ENCODE measurements at places on chromosomes 1 and 21.

GRCh38 chr1:241560146-241560848 lies 28.1 kb downstream of the KMO start:
- no peak for DNase-seq

DNA sequence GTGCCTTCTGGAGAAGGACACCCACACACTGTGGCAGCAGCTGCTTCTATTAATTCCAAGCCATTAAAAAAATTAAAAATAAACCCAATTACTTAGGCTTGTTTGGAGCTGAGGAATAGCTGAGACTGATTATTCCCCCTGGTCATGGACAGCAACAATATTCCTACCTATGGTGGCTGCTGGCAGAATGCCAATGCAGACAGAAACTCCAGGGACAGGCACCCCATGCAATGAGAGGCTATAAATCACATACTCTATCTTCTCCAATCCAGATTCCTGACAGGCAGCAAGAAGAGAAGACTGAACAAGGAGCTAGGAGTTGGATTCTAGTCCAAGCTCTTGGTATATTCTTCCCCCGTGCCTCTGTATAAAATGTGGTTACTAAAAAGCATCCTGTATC lies 275.4 kb upstream of the BEND5 start:
- no peak for DNase-seq

- peak; percentile 58 for DNase-seq
These were observed 3.1 kb downstream of the CHML start for GRCh38 chr1:241637046-241637590.

- DNase-seq = peak; percentile 86
These were observed at the start of gene AKT3 for GRCh38 chr1:243850202-243850451. Gene AKT3, minus strand, starts transcription at chr1:243850243. Its CDS starts 7,073 bp downstream, at chr1:243843170.

DNA sequence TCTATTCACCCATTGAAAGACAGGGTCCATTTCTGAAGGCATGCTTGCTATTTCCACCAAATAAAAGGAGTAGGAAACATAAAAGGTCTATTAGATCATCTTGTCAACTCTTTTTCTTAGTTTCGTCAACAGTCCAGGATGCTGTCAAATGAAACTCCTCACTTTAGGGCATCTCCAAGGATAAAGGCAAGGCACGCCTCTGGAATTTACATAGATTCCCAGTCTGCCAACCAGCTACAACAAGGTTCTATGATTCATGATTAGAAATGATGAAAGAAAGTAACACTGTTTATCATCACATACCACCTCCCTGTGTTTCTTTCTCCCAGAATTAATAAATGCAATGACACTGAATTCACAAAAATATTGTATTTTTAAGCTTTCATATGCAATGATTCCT lies 636.3 kb downstream of the LTN1 start:
- DNase-seq = no peak

DNA sequence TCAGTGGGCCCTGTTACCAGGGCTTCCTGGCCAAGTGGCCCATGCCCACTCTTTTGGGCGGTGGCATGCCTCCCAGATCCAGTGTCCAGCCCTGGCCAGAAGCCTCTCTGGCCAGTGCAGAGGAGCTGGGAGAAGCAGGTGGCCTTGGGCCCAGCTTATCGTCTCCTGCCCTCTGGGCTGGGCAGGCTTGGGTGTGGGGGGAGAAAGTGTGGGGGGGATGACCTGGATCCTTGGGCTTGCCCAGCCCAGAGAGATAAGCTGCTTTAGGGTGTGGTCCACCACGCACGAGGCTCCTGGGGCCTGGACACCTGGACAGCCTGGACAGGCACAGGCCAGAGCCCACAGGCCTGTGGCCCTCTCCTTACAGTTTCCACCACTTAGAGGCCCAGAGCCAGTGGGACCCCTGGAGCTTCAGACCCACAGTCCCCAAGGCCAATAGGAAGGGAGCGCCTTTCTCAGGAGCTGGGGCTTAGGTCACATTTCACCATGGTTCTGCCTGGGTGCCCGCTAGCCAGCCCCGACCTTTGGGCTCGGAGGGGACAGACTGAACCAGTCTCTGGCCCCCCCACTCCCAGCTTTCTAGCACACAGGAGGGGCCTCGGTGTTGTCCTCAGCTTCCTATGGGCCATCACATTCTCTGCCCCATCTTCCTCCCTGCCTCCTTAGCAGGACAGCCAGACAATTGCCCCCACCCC lies 1.8 kb downstream of the ESPN start:
- DNase-seq = no peak

GRCh38 chr1:226646026-226646869 lies 92.8 kb downstream of the ITPKB start:
- DNase-seq = no peak

DNA sequence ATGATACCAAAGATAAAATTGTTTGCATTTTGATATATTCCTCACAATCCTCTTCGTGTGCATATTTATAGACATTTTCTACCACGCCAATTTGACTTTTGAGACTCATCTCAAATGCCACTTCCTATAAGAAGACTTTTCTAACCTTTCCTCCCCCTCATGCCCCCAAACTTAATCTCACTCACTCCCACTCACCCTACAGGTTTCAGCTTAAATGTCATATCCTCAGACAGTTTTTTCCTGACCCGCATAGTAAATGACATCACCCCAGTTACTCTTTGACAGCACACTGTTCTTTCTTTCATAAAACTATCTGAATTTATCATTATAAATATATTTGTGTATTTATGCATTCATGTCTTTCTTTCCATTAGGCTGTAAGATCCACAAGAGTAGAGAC lies 29.6 kb upstream of the RGS8 start:
- DNase-seq = no peak

DNA sequence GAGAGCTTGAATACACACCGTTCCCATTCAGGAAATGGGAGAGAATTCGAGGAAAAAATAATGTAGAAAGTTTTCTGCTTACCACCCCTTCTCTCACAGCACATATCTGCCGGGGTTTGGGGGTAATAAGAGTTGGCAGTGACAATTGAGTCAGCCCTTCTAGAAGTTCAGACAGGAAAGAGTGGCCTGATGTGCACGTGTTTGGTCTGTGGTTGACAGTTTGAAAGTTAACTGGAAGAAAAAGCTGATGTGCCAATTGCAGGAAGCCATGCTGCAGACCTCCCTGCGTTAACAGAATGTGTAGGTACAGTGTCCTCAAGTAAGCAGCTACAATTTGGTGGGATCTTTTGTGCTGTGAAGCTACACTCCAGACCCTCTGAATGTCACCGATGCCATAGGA lies 50.9 kb downstream of the DHX9 start:
- DNase-seq = no peak

GRCh38 chr21:28832013-28832714 lies 160.5 kb downstream of the LTN1 start:
- peak; percentile 15 for DNase-seq

GRCh38 chr1:83060221-83060620 lies 938.7 kb downstream of the TTLL7 start:
- no peak for DNase-seq

DNA sequence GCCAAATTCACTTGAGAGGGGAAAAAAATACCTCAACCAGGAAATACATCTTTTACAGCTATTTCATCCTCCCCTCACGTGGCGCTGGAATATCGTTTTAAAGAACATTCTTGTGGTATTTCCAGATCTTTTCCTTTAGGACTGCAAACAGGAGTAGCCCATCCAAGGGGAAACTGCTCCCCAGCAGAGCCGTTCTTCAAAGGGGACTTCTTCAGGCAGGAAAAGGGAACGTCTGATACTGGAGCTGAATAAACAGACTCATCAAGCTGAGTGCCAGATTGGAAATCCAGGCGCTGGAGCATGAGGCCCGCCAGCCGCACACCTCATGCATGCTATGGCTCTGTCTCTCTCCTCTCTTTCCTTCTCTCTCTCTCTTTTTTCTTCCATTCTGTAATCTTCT lies 34.0 kb upstream of the PROX1 start:
- DNase-seq = no peak

GRCh38 chr1:206558794-206559671 lies 51.7 kb downstream of the RASSF5 start:
- no peak for DNase-seq

All from AG10803 (cell line).